Melanocyte of skin (primary cell): ENCODE measurements at places on chromosomes 3 and 15. TPM values are rescaled to one million over a fixed set of nuclear protein-coding genes. Genes with fewer than 3 reads are reported as not detected.

The NRG4 gene
- total RNA-seq: under 0.01 TPM in 1 of 2 replicates, not detected in the other

The C3orf49 gene
- not detected in 2 replicates for total RNA-seq

The VEPH1 gene
- 158 and 274 TPM in 2 replicates for total RNA-seq

The TM4SF1 gene
- total RNA-seq: 534 and 605 TPM in 2 replicates

The SEC61A1 gene
- 149 and 169 TPM in 2 replicates for total RNA-seq

The SLC24A5 gene
- 614 and 1,301 TPM in 2 replicates for total RNA-seq

The DNAH12 gene
- under 0.01 TPM in 2 replicates for total RNA-seq

The CCR1 gene
- 0.67 and 2.8 TPM in 2 replicates for total RNA-seq

The PRR20G gene
- not detected in 2 replicates for total RNA-seq

The MME gene
- total RNA-seq: 363 and 442 TPM in 2 replicates

The AVEN gene
- 12.2 and 13.0 TPM in 2 replicates for total RNA-seq

The PCSK6 gene
- 0.31 and 0.33 TPM in 2 replicates for total RNA-seq

The SLC2A2 gene
- not detected in 2 replicates for total RNA-seq

The ARL8B gene
- total RNA-seq: 71.2 and 109 TPM in 2 replicates

The ADAM10 gene
- 145 and 229 TPM in 2 replicates for total RNA-seq

The TMEM45A gene
- 7.9 and 10.2 TPM in 2 replicates for total RNA-seq

The NPTN gene
- total RNA-seq: 80.7 and 89.2 TPM in 2 replicates

The SCN11A gene
- not detected in 2 replicates for total RNA-seq

The PLA2G4E gene
- total RNA-seq: not detected in 2 replicates

The GP9 gene
- not detected in 2 replicates for total RNA-seq

The ZKSCAN7 gene
- total RNA-seq: 3.4 and 5.1 TPM in 2 replicates

The HTR3E gene
- total RNA-seq: not detected in 2 replicates

The LXN gene
- total RNA-seq: 26.5 and 42.2 TPM in 2 replicates

The SCAANT1 gene
- total RNA-seq: not detected in 2 replicates

The CNTN4 gene
- not detected in 2 replicates for total RNA-seq

The CHL1 gene
- 64.7 and 206 TPM in 2 replicates for total RNA-seq

The PLOD2 gene
- total RNA-seq: 33.7 and 43.3 TPM in 2 replicates

The WDR49 gene
- 1.4 TPM in 1 of 2 replicates, not detected in the other for total RNA-seq

The GOLGA8B gene
- 11.3 and 36.6 TPM in 2 replicates for total RNA-seq
